ENCODE measurements at places on chromosomes 1 and 21. TPM values are rescaled to one million over a fixed set of nuclear protein-coding genes. Genes with fewer than 3 reads are reported as not detected.

The PFDN2 gene
- 71.7 TPM for total RNA-seq

The NBPF10 gene
- 1.9 TPM for total RNA-seq

The MAP1LC3C gene
- 0.70 TPM for total RNA-seq

The NPHS2 gene
- total RNA-seq, result not detected

The APCS gene
- not detected for total RNA-seq

The TFF3 gene
- 0.47 TPM for total RNA-seq
